ENCODE measurements at places on chromosomes 5 and 9.

- no peak for DNase-seq
Observed at GRCh38 chr9:86187121-86187520, 72.3 kb downstream of the C9orf153 start.

DNA sequence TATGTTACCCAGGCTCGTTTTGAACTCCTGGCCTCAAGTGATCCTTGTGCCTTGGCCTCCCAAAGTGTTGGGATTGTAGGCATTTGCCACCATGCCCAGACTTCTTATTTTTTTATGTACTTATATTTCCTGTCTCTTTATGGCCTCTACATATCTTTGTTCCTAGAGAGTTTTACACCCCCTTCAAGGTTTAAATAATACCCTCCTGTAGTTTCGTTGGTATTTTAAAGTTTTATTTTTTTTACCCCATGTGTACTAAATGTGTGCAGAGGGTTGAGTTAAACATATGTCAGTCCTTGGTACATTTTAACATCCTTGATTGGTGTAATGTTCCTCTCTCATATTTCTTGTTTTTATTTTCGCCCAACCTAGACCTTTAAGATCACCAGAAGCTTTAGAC is 29.4 kb downstream of the OCLN start:
- DNase-seq: no peak

- DNase-seq: no peak
Observed at GRCh38 chr5:119385136-119385535, 29.3 kb downstream of the TNFAIP8 start.

- DNase-seq: no peak
Observed at GRCh38 chr5:43363445-43364152, 48.6 kb downstream of the CCL28 start.

DNA sequence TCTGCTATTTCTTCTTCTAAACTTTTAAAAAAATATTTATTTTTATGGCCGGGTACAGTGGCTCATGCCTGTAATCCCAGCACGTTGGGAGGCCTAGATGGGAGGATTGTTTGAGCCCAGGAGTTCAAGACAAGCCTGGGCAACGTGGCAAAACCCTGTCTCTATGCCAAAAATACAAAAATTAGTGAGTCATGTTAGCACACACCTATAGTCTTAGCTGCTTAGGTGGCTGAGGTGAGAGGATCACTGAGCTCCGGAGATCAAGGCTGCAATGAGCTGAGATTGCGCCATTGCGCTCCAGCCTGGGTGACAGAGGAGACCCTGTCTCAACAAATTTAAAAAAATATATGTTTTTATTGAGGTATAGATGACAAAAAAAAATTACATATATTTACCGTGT is 5.6 kb downstream of the AP3S1 start:
- no peak for DNase-seq

DNA sequence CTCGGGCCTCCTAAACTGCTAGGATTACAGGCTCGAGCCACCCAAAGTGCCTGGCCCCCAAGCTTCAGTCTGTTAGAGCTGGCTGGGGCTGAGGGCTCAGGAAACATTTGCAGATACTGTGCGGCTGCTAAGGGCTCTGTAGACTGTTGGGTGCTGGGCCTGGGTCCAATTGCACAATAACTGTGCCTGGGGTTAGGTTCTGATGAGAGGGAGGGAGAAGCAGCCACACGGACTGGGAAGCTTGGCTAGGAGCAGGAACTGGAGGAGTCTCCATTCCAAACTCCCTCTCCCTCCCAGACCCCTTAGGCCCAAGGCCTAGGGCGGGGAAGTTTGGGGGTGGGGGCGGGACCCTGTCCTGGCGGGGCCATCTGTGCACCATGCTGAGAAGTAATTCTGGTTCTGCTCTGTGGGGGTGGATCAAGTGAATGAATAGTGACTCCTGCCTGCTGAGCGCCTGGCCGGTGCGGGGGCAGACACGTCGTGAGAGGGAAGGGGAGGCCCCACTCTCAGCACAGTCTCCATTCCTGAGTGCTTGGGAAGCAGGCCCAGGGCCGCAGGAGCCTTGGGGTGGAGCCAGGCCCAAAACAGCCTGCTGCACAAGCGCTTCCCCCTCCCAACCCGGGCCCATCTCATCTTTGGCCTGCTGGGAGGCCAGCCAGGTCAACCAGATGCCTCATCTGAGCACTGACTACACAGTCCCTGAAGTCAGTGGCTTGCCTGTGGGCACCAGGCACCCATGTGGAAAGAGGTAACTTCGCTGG is 1.5 kb downstream of the ASS1 start:
- DNase-seq: peak; percentile 73

- no peak for DNase-seq
Observed at GRCh38 chr9:9556865-9557803, 1055.7 kb downstream of the PTPRD start.

DNA sequence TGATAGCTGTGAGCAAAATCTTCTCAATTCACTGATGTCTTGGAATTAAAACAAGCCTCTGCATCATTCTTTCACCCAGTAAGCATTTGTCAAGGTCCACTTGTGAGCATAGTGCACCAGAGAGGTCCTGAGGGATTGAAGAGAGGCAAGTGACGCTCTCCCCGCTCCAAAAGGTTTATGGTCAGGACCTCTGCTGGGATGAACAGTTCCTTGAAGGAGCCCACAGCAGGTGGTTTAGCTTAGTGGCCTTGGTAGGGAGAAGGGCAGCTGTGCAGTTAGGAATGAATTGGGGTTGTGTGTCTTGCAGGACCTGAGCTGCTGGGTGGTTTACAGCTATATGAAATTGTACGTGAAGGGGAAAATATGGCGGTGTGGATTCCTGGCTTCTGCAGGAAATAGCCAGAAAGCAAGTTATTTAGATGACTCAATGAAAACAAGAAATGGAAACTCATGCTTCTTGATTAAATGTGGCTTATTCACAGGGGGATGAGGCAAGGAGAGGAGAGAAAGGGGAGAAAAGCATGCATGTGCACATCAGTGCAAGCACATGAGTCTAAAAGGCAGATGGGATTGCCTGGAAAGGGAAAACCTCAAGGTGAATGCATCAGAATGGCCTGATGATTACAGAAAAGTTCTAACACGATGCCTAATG is 42.0 kb downstream of the SUB1 start:
- no peak for DNase-seq

GRCh38 chr5:5169466-5169865 is 29.3 kb downstream of the ADAMTS16 start:
- no peak for DNase-seq

DNA sequence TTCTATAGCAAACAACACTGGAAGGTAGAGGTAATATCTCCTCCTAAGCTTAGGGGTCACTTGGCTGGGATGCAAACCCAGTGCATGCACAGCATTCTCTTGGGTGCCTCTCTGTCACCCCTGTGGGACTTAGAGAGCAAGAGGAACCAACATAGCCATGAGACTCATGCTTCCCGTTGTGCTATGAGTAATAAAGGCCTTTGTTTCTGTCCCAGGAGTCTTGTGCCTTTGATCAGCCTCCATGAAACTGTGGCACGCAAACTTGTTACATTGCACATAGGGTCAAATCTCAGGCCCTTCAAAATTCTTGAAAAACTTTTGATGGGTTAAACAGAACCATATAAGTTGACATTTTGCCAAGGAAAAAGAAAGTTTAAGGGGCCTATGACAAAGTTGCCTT is 272.8 kb downstream of the TAF11L14 start:
- no peak for DNase-seq

- DNase-seq: no peak
Observed at GRCh38 chr9:105854783-105855724, 160.7 kb downstream of the TMEM38B start.

DNA sequence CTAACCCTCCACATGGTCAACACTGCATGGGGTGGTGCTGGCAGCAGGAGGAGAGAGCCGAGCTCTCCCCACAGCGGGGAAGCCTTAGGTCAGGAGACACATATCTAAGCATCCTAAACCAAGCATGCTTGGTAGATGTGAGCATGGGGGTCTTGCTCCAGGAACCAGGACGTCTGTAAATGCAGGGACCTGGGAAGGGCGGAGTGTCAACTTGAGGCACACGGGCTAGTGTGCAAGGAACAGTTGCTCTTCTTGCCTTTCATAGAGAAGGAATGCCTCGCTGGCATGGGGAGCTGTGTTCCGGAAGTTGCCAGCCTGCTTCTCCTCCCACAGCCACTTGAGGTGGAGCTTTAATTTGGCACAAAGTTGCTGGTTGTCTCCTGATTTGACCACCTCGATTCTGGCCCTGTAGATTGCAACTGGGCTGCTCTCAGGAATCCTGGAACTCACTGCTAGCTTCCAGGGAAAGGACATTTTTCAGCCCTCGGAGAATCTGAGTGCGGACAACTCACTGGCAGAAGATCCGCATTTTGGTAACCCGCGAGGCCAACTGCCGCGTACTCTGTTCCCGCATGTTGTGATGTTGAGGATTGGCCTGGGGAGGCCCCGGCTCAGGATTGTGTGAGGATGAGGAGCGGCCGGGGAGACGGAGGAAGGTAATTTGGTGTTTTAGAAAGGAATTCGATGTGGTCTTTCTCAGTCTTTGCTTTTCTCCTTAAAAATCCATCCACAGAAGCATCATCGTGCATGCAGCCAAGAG is 370.3 kb upstream of the IRX1 start:
- DNase-seq: no peak

DNA sequence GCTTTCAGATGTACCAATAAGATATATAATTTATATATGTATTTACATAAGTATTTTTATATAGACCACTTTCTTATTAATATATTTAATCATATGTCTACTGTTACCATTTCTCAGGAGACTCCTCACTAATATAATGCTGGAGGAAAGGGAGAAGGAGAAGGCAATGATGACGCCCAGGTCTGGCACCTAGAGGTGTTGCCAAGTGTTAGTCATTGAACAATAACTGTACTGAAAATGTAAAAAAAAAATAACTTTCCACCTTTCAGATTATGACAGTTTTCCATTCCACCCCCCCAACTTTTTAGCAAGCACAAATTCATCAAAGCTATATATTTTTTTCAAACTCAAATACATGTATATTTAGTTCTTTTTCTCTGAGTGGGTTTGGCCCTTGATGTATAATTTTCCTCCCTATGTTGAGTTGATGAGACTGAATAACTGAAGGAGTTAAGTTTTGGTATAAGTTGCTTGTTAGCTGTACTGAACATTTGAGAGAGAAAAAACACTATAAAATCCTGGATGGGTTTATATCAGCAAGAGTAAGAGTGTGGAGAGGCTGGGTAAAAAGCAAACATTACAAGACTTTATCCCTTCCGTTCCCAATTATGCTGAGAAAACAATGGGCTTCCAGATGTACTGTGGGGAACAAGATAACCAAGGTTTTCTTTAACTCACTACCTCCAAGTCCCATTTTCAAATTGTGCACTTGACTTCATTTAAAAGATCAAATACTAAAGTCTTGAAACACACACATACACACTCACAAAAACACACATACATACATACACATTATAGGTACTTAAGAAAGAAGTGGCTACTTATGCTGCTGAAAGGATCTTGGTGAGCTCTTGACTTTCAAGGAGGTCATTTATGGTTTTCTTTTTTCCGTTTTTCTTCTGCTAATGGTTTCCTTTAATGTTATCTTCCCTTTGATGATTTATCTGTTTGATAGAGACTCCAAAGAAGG is 142.8 kb upstream of the IFNE start:
- DNase-seq: peak; percentile 40

DNA sequence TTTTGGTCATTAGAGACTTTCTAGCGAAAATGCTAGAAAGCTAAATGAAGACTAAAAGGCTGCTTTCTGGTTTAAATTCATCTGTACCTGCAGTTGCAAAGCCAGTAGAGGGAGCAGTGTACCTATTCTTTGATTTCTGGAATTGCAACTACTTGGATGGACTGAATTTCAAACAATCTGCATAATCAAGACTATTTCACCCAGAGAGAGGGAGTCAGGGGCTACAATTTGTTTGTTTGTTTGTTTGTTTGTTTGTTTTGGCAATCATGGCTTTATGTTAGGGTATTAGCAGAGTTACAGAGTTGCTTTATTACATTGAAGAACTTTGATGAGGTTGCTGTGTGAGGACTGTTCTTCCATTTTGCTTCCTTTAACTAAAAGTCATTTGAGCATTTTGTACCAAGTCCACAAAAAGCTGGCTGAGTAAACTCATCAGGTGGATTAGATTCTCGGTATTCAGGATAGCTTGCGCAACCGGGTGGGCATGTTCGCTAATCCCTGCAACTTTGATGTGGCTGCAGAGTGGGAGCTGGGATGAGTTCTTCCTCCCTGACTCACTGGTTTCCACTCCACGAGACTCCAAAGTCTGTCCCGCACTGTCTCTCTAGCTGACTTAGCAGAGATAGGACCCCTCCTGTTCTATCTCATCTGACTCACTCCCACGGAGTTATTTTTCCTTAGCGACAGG is 80.0 kb upstream of the TUT7 start:
- peak; percentile 83 for DNase-seq

- no peak for DNase-seq
Observed at GRCh38 chr5:103758996-103759395, 196.4 kb upstream of the NUDT12 start.

DNA sequence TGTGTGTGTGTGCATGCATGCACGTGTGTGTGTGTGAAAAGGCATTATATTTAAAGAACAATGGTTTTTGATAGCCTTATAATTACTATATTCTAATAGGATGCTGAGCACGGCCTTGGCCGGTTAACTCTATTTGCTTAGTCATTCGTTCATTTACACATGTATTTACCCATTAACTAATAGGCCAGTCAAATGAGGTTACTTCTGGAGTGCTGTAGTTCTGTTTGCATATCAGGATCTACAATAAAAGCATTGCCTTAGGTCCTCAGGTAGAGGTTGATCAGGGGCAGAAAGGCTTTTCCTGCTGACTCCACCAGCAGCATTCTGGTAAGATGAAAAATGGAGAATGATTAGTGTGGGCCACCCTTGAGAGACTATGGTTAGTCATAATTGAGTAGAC is 219.0 kb downstream of the COMMD10 start:
- DNase-seq: no peak

DNA sequence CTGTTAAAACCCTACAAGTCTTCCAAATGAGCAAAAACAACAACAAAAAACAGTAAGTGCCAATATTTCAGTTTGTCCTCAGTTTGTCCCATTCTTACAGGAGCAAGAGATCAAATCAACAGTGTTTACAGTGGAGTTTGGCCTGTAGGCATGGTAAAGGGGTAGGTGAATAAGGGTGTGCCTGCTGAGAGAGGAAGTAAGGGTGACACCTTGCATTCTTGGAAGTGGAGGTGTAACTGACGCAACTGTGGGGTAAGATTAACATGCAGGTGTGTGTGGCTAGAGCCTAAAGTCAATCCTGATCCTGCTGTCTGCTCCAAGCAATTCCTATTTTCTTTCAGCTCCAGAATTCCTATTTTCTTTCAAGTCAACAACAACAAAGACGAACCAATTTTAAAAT is 43.4 kb downstream of the PFDN1 start:
- DNase-seq: no peak
